ENCODE measurements at places on chromosomes 13 and 19.

DNA sequence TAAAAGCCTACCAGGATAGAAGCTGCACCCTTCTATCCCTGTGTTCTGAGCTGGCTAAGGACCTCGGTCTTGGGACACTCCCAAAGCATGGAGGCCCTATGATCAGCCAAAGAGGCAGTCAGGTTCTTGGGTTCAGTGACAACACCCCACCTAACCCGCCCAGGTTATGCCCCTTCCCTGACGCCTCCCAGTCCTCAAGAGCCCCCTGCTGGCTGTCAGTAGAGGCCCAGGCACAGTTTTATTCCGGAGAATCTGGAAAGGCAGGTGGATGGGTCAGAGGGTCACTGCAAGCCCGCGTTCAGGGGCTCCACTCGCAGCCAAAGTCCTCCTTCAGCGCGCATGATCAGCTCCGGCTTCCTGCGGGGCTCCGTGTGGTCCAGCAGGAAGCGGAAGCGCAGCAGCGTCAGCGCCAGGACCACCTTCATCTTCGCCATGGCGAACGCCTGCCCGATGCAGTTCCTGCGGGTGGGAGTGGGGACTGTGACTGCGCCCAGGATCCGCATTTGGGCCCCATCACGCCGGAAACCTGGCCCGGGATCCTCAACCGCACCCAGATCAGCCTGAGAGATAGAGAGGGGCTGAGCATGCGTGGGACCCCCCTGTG, 22.3 kb downstream of the OR10H3 start:
- no peak for DNase-seq

DNA sequence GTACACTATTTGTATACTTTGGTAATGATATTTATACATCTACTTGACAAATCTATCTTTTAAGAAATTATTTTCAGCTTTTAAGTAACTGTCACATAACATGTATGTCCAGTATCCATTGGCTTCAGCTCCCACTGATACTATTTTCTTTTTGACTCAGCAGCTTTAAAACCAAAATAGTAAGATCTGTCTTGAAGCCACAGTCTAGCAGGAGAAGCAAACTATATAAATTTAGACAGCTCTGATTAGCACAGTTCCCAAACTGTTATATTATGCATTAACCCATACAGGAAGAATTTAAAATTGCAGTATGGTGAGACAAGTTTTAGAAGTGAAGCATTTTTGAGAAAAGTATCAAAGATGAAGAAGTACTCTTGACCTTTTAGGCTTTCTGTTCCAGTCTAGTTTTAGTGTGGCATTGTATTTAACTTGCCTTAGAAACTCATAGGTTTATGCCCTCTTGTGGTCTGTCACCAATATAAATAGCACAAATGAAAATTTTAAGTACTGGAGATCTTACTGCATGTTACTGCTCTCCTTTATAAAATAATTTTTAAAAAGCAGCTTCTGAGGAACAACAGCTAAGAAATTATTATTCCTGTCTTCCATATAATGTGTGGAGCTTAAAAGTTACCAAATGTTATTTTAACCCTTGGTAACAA, 24.7 kb downstream of the URI1 start:
- DNase-seq = no peak

DNA sequence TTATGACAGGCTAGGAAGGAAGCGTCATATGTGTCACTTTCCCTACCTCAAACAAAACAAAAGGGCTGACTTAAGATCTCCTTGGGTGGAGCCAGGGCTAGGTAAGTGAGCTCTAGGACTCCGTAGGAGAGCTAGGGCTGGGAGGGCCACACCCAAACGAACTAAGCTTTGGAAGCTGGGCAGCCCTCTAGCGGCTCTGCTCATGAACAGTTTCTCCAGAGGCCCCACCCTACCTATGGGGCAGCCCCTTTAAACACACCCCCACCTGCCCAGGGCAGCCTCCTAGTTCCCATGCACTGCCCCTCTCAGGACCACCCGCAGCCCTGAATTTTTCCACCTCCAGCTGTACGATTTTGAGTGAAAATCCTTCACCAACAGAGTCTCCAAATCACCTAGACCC, 3.5 kb downstream of the PEG3 start:
- no peak for DNase-seq

DNA sequence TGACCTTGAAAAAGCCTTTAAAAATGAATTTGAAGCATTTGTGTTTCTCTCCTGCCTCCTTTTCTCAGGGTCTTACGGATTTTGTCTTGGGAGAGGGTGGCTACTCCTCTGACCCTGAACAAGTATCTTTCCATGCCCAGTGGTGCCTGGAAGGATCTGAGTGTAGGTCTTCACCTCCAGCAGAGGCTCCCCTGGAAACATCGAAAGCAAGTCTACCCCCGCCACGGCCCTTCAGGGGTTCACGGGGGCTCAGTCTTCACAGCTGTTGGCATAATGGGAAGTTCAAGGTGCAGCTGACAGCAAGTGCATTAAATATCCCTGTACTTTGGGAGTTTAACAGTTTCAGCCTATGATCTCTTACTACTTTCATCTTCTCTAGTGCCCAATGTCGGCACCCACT, 42.7 kb upstream of the SLC15A1 start:
- no peak for DNase-seq

GRCh38 chr13:46804391-46804815, 7.4 kb upstream of the ESD start:
- no peak for DNase-seq

DNA sequence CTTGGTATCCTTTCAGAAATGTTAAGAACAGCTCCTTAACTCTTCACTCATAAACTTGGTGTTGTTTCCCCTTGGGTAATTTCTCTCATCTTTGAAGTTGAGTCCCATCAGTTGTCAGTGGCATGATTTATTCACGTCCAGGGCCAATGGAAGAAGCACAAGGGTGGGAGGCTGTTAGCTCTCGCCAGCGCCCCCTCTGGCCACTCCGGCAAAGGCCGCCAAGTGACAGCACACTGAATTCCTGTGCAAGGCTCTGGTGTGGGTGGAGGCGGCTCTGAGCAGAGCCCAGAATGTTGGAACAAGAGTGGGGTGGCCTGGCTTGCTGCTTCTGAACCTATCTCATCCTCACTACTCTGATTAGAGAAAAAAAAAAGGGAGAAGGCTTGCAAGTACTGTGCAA, 13.1 kb upstream of the MEDAG start:
- DNase-seq = no peak

DNA sequence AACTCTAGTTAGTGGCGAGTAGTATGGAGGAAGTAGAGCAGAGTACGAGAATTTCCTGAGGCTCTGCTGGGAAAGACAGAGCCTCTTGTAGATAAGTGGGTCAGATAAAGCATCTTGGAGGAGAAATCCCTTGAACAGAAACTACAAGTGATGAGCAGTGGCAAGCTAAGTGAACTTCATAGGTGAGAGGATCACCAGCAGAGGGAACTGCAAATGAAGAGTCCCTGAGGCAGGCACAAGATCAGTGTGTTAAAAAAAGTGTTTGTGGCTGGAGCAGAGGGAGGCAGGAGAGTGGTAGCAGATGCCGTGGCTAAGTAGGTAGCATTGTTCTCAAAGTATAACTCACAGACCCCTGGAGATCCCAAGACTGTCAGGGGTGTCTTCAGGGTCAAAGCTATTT, 437.6 kb downstream of the HS6ST3 start:
- no peak for DNase-seq

GRCh38 chr19:32287811-32288227, 57.6 kb upstream of the ZNF507 start:
- DNase-seq = no peak

GRCh38 chr13:32882691-32883090, 133.5 kb upstream of the KL start:
- no peak for DNase-seq

DNA sequence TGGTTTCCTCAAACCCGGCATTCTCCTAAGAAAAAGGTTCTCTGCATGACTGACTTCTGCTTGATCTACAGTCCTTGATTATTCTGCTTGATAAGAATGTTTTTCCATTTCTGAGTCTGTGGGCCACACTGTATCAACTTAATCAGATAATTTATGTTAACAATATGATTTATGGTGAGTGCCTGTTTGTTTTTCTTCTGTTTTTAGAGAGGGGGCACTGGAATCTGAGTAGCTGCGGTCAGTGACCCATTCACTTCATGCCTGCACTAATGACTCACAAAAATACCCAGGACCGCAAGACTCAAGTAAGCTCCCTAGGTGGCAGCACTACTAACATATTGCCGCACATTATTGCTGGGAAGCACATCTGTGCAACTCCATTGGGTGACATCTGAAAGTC, 542.3 kb upstream of the ATXN8OS start:
- no peak for DNase-seq

DNA sequence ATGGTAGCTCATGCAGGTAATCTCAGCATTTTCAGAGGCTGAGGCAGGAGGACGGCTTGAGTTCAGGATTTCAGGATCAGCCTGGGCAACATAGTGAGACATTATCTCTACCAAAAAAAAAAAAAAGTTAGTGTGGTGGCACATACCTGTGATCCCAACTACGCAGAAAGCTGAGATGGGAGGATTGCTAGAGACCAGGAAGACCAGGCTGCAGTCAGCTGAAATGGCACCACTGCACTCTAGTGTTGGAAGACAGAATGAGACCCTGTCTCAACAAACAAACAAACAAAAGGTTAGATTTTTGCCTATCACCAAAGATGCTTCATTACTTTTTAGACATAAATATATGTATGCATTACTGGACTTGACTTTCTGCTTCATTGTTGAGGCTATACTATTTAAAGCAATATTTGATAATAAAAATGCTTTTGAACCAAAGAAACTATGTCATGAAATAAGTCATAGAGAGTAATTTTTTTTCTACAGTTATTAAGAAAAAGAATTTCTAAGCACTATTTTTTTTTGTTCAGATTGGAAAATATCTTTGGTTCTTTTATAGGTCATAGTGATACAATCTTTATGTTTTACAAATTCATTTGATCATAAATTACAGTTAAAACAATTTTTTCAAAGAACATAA, 1180.1 kb upstream of the ATXN8OS start:
- no peak for DNase-seq

- no peak for DNase-seq
Measured at GRCh38 chr19:41870401-41870873, 6.6 kb upstream of the CD79A start.

DNA sequence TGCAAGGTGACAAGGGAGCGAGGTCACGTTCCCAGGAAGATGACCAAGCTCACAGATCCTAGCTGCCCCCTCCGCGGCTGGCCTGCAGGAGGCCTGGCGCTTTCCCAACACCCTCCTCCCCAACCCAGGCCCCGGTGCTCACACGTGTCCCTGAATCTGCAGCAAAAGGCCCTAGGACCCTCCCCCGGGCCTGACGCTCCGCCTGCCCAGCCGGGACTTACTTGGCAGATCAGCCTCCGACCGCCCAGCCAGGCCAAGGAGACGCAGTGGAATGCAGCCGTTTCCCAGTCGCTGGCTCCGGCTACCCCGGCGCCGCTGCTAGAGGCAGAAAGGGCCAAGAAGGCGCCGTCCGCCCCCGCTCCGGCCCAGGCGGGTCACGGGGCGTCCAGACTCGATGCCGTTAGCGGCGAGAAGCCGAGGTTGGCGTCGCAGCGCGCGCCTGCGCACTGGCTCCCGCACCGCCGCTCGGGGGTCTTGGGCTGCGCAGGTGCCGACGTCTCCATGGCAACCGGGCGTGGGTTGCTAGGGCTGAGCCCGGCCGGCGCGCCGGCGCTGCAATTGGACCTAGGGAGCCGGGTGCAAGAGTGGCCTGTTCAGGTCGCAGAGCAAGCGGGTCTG, at the start of gene PNMA8A:
PNMA8A (minus strand) TSS at position 448 of the 618 bp plus-strand sequence. CDS start 528 bp downstream, outside the sequence.
- DNase-seq = no peak

DNA sequence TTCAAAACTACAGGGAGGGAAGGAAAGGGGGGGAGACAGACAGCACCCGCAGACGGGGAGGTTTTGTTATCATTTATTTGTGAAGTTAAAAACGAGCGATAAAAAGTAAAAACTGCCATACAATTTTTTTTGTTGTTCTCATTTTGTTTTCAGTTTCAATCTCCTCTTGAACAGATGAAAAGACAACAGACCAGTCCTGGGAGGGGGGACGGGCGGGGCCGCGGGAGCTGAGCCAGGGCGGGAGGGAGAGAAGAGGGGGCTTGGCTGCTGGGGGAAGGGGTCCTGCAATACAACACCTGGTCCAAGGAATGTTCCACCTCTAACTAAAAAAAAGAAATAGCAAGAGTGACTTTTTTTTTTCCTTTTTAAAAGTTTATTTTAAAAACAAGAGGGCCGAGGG, 11.3 kb downstream of the KHSRP start:
- DNase-seq = no peak

GRCh38 chr19:2120821-2121220, 24.1 kb downstream of the IZUMO4 start:
- DNase-seq = no peak

DNA sequence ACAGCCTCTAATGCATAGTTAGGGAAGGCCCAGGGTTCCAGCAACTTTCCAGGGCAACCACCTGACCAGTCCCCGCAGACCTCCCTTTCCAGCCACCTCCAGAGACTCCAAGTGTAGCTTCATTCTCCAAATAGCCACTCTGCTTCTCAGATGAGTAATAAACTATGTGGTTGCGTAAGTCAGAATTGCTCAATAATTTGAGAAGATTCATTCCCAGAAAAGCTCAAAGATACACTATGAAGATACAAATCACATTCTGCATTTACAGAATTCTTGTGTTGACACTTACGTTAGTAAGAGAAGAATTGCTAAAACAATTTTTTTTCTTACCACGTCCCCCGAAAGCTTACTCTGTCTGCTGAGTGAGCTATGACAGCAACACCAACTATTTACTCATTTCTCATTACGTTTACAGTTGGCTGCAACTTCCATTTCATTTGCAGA, 8.2 kb upstream of the LATS2 start:
- no peak for DNase-seq

GRCh38 chr13:83220241-83220640, 662.0 kb downstream of the SLITRK1 start:
- no peak for DNase-seq

- DNase-seq = no peak
Measured at GRCh38 chr19:31092274-31092673, 257.0 kb downstream of the TSHZ3 start.

DNA sequence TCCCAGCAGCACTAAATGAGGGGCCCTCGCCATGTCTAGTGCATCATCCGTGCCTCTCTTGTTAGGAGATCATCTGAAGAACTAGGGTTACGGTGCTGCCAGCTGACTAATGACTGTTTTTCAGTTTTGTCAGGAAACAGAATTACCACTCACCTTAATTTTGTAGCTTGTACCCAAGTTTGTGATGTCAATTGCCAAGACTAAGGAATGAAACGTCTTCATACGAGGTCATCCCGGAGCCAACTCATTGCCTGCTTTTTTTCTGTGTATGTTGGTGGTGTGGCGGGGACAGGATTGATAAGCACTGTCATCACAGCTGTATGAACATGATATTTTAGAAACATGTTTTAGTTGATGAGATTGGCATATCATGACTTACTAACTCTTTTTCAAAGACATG, 100.6 kb downstream of the TNFRSF19 start:
- DNase-seq = no peak
